ENCODE measurements at places on chromosomes 16 and 17. TPM values are rescaled to one million over a fixed set of nuclear protein-coding genes. Genes with fewer than 3 reads are reported as not detected.

Gene MED31
- 36.5 TPM for total RNA-seq

Gene PTX4
- total RNA-seq = not detected

Gene KRTAP1-5
- not detected for total RNA-seq

Gene C17orf107
- total RNA-seq = 0.17 TPM

Gene SPN
- total RNA-seq = 0.89 TPM

Gene CLDN9
- not detected for total RNA-seq

Gene TLCD2
- total RNA-seq = 0.71 TPM

Gene NXN
- 45.9 TPM for total RNA-seq

Gene SSTR5
- total RNA-seq = not detected

Gene ABCC12
- total RNA-seq = not detected

Gene TBC1D3G
- not detected for total RNA-seq

All from Daoy (cell line).